Stimulated activated CD8-positive, alpha-beta memory T cell treated with anti-CD3 and anti-CD28 coated beads, Interleukin-7, amount 100 ng/mL, for 1 hour (primary cell): ENCODE measurements at places on chromosomes 6 and 20.

DNA sequence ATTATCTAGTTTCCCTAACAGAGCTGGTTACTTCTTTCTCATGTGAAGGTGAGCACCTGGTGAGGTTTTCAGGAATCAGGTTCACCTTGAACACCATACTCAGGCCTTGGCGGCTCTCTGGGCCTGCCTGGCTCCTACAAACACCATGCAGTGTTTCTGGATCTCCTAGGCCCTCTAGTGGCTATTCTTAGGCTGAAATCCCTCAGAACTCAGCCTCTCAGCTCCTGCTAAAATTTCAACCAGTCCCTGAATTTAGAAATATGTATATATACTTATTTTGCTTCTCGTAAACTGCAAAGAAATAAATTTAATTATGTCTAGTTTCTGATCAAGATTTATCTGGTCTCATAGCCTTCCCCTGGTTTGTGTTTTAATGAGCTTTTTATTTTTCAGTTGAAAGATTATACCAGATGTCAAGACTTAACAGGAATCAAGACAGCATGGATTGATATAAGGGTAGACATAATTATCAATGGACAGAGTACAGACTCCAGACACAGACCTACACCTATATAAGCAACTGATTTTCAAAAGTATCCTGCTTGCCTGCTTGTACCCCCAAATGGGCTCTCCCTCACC is 55.9 kb downstream of the ANKEF1 start:
- DNase-seq = no peak

DNA sequence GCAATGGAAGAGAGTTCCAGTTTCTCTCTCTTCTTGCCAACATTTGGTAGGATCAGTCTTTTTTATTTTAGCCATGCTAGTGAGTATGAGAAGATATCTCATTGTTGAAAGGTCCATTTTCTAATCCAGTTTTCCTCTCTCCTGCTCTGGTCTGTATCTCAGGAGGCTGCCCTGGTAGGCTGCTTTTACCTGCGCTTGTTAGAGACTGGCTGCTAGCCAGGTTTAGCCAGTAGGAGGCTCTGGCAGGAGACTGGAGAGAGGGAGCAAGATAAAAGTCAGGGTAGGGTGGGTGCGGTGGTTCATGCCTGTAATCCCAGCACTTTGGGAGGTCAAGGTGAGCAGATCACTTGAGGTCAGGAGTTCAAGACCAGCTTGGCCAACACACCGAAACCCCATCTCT is 68.6 kb upstream of the FOXP4 start:
- DNase-seq = no peak

DNA sequence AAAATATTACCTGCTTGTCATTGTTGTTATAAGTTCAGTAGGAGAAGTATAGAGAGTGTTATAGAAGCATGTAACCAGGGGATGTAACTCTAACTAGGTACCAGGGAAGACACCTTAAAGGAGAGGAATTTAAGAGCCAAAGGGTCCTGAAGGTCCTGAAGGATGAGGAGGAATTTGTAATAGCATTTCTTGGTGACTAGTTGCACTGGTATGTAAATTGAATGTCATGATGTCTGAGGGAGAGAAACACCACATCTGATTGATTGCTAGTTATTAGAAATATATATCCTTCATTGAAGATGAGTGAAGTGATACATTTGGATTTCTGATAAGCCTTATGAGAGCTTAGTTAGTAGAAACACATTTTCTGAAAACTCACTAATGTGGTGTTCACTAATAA is 643.8 kb downstream of the RFPL4B start:
- DNase-seq = no peak

GRCh38 chr20:21936720-21937380 is 231.4 kb downstream of the PAX1 start:
- DNase-seq = no peak

GRCh38 chr20:63411898-63412631 is 50.9 kb upstream of the CHRNA4 start:
- DNase-seq = no peak

DNA sequence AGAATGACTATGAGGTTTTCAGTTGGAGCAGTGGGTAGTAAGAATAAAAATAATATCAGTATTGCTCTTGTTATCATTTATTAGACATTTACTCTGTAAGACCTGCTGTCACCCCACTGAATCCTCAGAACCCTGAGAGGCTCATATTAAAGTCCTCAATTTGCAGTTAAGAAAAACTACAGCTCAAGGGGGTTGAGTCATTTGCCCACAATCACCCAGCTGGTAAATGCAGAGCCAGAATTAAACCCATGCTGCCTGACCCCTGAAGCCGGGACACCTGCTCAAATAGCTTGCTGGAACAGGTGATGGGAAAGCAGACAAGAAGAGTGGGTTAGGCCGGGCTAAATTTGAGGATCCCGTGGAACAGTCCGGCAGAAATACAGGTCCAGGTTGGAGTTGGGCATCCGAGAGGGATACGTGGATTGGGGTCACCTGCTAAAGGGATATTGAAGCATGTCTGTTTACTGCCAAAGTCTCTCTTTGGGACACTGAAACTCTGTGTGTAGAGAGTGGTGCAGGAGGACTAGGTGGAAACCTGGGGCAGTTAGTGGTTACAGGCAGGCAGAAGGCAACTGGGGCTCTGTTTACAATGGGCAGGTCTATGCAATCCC is 344.1 kb downstream of the CDC5L start:
- no peak for DNase-seq

- DNase-seq = no peak
Measured at GRCh38 chr6:166615059-166615770, 11.8 kb downstream of the RPS6KA2 start.

GRCh38 chr20:51553897-51554486 is 11.5 kb upstream of the NFATC2 start:
- no peak for DNase-seq

- DNase-seq = no peak
Measured at GRCh38 chr6:36033935-36034334, 6.3 kb downstream of the MAPK14 start.

GRCh38 chr6:109794201-109794923 is 103.3 kb downstream of the FIG4 start:
- no peak for DNase-seq

DNA sequence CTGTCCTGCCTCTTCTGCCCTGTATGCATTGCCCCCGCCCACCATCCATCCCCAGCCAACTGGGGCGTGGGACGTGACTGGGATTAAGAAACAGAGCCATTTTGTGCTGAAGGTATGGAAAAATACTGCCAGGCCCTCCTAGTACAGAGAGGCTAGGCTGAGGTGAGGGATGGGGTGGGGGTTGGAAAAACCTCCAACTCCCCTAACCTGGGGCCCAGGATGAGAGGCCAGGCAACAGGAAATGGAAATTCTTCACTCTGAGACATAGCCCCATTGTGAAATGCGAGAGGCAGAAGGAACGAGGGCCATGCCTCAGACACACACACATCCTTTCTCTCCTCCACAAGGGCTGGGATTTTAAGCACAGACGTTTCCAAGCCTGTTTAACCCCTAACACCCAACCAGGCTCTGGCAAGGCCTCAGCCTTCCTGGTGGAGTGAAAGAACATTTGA is 19.9 kb downstream of the KCNK5 start:
- DNase-seq = no peak

GRCh38 chr6:99473730-99474129 is 41.5 kb downstream of the USP45 start:
- no peak for DNase-seq

DNA sequence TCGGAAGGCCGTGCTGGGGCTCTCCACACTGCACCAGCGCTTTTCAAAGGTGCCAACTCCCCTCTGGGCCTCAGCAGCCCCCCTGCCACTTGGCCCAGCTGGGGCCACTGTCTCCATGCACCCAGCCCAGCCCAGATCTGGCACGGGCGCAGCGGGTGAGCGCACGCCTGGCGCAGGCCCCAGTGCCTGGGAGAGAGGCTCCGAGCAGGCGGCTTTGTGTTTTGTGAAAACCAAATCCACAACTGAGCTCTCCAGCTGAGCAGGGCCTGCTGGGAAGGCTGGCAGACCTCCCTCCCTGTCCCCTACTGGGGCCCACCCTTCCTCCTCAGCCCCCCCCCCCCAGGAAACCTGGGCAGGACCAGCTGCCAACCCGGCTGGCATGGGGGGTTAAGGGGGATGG is 17.0 kb downstream of the MDGA1 start:
- no peak for DNase-seq

DNA sequence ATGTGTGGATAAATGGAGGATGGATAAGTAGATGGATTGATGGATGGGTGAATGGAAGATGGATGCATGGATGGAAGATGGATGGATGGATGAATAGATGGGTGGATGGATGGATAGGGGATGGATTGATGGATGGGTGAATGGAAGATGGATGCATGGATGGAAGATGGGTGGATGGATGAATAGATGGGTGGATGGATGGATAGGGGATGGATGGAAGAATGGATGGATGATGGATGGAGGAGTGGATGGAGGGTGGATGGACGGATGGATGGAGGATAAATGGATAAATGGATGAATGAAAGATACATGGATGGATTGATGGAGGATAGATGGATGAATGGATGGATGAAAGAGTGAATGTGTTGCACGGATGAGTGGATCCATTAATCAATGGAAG is 3.0 kb upstream of the NFATC2 start:
- DNase-seq = no peak

DNA sequence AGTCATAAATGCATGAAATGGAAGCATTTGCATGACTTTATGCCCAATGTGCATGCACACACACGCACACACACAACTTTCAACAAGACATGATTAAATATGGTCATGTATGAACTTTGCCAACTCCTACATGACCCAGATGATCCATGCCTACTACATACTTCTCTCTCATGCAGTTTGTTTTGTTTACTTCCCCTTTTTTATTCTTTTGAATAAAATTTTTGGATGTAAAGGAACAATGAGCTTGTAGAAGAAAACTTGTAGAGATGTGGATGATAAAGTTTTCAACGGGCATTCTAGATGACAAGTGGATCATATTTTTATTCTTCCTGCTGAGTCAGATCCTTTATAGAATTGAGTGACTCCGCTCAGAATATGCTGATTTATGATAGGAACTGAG is 50.8 kb upstream of the AIG1 start:
- DNase-seq = no peak

GRCh38 chr6:93017213-93017612 is 402.1 kb downstream of the EPHA7 start:
- no peak for DNase-seq

- DNase-seq = no peak
Measured at GRCh38 chr6:20001286-20001685, 164.1 kb downstream of the ID4 start.

DNA sequence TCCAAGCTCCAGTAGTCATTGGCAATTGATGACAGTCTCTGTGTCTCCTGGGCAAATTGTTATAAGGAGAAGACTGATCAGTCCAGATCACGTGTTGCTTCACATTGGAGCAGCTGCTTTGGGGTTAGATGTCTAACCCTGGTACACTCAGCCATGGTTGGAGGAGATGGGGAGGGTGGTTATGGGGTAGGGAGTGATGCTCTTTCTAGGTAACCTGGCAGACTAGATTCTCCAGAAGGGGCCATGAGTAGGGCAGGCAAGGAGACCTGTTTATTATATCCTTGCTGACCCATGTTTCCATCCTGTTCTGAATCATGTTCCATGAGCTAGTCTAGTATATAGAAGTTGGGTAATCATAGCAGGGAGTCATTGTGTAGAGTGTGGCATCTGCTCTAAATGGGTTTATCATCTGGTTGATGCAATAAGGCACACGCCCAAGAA is 50.8 kb upstream of the BACH2 start:
- DNase-seq = no peak

DNA sequence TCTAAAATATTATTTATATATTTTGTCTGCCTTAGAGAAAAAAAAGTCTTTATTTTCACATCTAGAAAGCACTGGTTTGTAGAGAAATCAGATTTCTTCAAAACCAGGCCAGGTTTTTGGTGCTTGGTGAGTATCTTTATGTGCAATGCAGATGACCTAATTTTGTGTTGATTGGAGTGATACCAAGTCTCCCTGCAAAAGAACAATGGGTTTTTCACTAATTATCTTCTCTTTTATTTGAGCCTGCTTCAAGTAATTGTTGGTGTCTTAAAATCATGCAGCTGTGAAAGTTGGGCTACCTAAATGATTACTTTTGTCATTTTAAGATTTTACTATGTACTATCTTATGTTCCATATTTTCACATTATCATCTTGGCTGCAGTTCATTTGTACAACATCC is 874.7 kb downstream of the TFAP2A start:
- DNase-seq = no peak

- no peak for DNase-seq
Measured at GRCh38 chr6:19836799-19837510, at the start of gene ID4. Gene ID4 (plus strand): TSS chr6:19837370. CDS start chr6:19837755, 385 bp downstream.

- no peak for DNase-seq
Measured at GRCh38 chr20:44471481-44471882, 4.2 kb upstream of the TTPAL start.

DNA sequence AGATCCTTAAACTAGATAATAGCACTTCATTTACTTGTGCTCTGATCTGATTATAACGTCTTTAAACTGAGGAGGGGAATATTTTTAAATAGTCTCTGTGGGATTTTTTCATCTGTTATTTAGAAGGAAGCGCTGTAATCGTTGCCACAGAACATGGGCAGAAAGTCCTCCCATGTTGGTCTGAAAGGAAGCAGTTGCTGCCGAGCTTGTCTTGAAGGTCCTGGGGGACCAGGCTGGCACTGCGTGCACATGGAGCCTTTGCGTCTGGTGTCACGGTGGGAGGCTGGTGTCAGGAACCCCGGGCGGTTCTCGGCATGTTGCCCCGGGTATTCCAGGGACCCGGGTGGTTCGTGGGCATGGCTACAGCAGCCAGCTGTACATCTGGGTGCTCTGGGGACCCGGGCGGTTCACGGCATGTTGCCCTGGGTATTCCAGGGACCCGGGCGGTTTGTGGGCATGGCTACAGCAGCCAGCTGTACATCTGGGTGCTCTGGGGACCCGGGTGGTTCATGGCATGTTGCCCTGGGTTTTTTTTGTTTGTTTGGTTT is 11.5 kb downstream of the TPD52L2 start:
- DNase-seq = no peak

GRCh38 chr6:35319346-35320030 is 21.9 kb downstream of the DEF6 start:
- no peak for DNase-seq

DNA sequence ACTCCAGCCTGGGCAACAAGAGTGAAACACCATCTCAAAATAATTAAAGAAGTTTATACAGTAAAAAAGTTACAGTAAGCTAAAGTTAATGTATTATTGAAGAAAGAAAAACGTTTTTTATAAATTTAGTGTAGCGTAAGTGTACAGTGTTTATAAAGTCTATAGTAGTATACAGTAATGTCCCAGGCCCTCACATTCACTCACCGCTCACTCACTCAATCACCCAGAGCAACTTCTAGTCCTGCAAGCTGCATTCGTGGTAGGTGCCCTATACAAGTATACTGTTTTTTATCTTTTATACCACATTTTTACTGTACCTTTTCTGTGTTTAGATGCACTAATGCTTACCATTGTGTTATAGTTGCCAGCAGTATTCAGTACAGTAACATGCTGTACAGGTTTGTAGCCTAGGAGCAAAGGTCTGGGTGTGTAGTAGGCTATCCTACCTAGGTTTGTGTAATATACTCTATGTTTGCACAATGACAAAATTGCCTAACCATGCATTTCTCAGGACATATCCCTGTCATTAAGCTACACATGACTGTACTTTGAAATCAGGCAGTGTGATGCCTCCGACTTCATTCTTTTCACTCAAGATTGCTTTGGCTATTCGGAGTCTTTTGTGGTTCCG is 16.7 kb downstream of the MGME1 start:
- no peak for DNase-seq

GRCh38 chr6:122422614-122423267 is 23.3 kb downstream of the HSF2 start:
- DNase-seq = no peak

GRCh38 chr20:62068997-62069396 is 3.3 kb upstream of the TAF4 start:
- DNase-seq = no peak

GRCh38 chr6:56724455-56724854 is 81.8 kb upstream of the DST start:
- DNase-seq = no peak

- no peak for DNase-seq
Measured at GRCh38 chr6:44301782-44302564, 11.2 kb downstream of the AARS2 start.
